ENCODE measurements at places on chromosomes 16 and 17. TPM values are rescaled to one million over a fixed set of nuclear protein-coding genes. Genes with fewer than 3 reads are reported as not detected.

- no peak for DNase-seq
These were observed 32.6 kb downstream of the PMP22 start for GRCh38 chr17:15232517-15232915.

DNA sequence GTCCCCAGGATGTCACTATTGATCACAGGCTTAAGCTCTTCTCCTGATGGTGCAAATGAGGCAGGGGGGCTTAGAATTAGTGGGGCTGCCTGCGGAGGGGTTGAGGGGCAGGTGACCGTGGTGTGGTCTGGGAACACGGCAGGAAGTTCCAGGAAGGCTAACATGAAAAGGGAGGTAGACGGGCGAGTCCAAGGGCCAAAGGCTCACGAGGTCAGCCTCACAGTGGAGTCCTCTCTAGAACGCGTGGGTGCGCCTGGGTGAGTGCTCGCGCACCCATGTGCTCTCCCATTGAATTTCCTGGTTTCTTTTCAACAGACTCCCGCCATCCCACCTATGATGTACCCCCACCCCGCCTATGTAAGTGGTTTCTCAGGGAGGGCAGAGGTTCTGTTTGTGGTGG lies 15.2 kb downstream of the LGALS9 start:
- no peak for DNase-seq

DNA sequence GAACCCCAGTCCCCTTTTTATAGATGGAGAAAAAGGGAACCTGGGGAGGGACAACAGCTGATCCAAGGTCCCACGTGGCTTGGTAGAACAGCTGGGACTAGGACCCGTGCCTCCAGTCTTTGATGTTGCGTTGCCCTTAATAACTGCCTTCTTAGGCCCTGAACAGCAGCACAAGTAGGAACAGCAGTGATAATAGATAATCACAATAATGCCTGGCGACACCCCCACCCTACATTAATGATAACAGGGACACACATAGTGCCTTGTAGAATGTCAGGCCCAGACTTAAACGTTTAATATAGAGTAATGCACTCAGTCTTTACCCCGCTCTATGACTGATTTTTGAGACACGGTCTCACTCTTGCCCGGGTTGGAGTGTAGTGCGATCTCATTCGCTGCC lies 96.4 kb downstream of the ABCC6 start:
- DNase-seq: no peak

C17orf100 gene
- 1.1 TPM for total RNA-seq

- DNase-seq: no peak
These were observed at the start of gene CRHR1 for GRCh38 chr17:45784293-45784740. Gene CRHR1 (plus strand): TSS chr17:45784320. CDS start chr17:45784545, 225 bp downstream.

GRCh38 chr17:16924696-16925440 lies 47.0 kb downstream of the TNFRSF13B start:
- DNase-seq: no peak

LDHD gene
- 0.18 TPM for total RNA-seq

DNA sequence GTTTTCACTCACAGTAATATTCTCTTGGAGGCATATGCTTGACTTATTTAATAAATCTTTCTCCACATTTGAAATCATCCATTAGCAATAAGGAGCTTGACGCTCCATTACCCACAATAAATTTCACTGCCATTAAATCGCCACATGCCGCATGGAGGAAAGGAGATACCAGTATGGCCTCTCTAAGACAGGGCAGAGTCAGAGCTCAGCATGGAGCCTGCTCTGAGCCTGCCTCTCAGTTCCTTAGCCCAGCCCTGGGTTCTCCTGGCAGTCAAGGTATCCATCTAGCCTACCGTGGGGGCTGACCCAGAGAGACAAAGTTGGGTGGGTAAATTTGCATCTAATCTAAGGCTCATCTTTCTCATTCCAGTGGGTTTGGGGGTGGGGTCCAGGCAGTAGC lies 80.3 kb upstream of the CES5A start:
- DNase-seq: no peak

- no peak for DNase-seq
These were observed 234.8 kb downstream of the GSG1L start for GRCh38 chr16:27828671-27829070.

- DNase-seq: no peak
These were observed 5.3 kb upstream of the GPRC5C start for GRCh38 chr17:74426551-74427047.

RNF43 gene
- total RNA-seq: not detected

- DNase-seq: no peak
These were observed 8.7 kb downstream of the USP36 start for GRCh38 chr17:78831688-78832540.

- DNase-seq: no peak
These were observed 55.4 kb downstream of the COPRS start for GRCh38 chr17:31803494-31804213.

DNA sequence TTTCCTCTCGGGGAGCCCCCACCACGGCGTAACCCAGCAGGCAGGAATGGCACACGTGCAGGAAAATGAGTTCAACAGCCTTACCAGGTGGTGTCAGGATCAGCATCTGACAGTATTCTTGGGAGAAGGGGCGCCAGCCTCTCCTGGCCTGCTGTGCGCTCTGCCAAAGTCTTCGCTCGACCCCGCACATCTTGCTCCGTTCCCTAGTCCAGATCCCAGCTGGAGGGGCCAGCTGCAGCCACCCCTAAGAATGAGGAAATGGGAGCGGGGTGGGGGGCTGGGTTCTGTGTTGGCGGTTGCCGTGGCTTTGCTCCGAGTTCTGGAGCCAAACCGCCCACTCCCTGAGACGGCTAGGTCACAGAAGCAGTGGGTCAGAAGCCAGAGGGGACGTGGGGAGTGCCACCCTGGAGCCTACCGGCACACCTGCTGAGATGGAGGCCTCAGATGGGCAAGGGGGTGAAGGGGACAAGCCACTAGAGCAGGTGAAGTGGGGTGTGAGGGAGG lies at the start of gene CHCT1:
Gene CHCT1 (plus strand): TSS at position 328 of the 504 bp plus-strand sequence. CDS start 104 bp downstream, at position 432.
- DNase-seq: no peak

- peak; percentile 80 for DNase-seq
These were observed 14.2 kb downstream of the POLR3K start for GRCh38 chr16:38941-39892.

GRCh38 chr16:49629851-49630250 lies 226.1 kb downstream of the ZNF423 start:
- DNase-seq: no peak

GRCh38 chr16:85952197-85952596 lies 53.2 kb downstream of the IRF8 start:
- DNase-seq: no peak

GRCh38 chr17:46836500-46836899 lies 14.9 kb upstream of the WNT9B start:
- no peak for DNase-seq

- DNase-seq: no peak
These were observed 66.1 kb downstream of the NOG start for GRCh38 chr17:56659622-56660021.

GRCh38 chr16:88575251-88575650 lies 5.0 kb downstream of the ZC3H18 start:
- no peak for DNase-seq

GRCh38 chr16:88503374-88503770 lies 50.3 kb downstream of the ZFPM1 start:
- DNase-seq: no peak

All from activated CD4-positive, alpha-beta memory T cell treated with anti-CD3 and anti-CD28 coated beads, Interleukin-2, amount 10 ng/mL, durations not matched to agents 7 days and 5 days (primary cell).